ENCODE measurements at places on chromosomes 3 and 15.

DNA sequence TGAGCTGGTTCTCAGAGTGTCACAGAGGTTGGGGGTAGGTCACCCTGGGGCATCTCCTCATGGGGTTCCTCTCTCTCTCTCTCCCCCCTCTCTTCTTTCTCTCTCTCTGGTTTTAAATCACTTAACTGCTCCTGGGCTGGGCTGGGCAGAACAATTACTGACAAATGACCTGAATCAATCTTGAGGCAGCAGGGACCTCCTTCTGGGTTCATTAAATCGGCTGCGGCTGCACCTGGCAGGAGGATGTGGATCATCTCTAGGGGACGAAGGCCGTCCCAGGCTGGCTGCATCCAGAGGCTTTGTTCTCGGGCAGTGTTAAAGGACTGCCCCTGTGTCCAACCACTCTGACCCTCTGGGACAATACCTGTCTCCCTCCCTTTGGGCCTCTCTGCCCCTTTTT, 143.1 kb downstream of the TLE3 start:
- DNase-seq: no peak

DNA sequence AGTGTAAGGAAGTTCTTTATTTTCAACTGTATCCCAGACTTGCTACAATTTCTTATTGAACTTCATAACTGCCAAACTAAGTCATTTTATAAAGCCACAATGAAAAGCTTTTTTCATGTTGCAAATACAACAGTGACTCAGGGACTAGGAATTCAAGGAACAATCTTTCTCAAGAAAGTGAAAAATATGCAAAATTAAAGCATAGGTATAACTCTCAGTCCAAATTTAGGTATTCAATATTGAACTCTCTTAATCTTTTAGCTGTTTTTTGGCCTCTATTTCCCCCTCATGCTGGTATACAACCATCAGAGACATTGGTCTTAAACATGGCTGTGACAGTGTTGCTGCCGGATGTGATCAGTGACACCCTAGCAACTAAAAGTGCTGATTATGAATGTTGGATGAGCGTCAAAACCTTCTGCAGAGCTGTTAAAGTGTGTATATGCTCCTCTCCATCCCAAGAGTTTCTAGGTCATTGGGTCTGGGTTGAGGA, 476.9 kb downstream of the ZNF385D start:
- DNase-seq: no peak

- no peak for DNase-seq
Measured at GRCh38 chr15:57329582-57330367, 46.5 kb upstream of the CGNL1 start.

DNA sequence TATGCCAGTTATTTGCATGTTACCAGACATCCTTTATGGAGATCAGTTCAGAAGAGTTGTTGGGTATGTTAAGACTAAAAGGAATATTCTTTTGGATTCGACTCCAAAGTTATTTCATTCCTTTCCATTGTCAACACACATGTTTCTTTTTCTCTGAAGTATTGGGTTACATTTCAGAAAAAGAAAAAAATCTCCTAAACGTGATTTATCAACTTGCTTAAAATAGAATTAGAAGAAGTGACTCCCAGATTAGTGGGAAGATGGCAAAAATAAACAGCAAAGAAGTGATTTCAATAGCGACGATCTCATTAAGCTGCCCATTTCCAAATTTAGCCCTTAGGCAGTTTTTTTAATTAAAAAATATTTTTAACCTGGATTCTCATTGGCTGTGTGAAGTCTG, 85.4 kb downstream of the TIGIT start:
- DNase-seq: no peak

- no peak for DNase-seq
Measured at GRCh38 chr15:52795464-52796227, 5.5 kb upstream of the ONECUT1 start.

DNA sequence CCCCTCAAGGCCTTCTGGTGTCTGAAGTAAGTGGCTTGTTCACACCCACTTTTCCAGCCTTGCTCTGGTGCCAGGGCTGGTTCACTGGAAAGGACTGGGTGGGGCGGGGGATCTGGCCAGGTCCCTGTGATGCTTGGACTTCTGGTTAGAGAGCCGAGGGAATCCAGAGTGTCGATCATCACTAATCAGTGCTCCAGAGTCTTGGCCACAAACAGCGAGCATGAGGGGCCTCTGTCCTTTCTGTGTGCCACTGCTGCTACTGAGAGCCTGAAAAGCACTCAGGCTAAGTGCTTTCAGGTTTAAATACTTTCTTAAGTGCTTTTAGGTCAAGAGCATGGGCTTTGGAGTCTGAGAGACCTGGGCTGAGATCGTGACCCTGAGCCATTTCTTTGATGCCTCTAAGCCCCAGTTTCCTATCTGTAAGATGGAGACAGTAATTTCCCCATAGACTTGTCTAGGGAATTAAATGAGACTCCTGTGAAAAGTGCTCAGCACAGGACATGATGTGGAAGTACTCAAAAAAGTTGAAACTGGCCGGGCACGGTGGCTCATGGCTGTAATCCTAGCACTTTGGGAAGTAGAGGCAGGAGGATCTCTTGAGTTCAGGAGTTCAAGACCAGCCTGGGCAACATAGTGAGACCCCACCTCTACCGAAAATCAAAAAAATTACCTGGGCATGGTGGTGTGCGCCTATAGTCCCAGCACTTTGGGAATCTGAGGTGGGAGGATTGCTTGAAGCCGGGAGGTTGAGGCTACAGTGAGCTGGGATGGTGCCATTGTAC, 53.8 kb upstream of the SEC22A start:
- no peak for DNase-seq

- DNase-seq: no peak
Measured at GRCh38 chr3:174220775-174221554, 638.2 kb upstream of the NAALADL2 start.

DNA sequence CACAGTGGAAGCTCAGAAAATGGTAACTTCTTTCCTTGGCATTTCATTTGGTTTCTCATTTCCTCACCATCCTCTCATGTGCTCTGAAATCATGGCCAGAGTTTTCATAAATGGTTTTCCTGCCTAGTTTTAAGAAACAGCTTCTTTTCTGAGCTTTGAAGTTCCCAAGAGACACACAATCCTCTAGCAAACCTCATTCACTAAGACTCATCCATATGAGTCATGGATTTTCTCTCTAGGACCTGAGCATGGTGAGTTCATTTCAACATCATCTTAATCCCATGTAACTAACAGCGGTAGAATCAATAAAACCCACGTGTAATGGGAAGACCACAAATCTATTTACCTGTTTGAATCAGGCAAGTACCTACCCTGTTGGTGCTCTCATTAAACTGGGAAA, 274.5 kb upstream of the LRTM1 start:
- DNase-seq: no peak

DNA sequence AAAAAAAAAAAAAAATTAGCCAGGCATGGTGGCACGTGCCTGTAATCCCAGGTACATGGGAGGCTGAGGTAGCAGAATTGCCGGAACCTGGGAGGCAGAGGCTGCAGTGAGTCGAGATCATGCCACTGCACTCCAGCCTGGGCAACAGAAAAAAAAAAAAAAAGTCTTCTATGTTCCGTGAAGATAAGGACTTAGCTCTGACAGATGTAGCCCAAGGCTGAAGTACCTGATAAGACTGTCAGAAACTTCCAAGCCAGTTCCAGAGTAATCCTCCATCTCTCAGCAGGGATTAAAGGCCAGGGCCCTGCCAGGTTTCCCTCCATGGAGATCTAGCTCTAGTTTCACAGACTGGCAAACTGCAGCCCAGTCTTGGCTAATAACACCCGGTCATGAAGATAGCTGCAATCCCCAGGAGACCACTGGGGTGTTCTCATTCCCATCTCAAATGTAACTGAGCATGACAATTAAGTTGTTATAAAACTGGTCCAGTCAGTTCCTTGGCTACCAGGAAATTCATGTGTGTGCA, 8.5 kb downstream of the CDCP1 start:
- DNase-seq: no peak

GRCh38 chr3:138023754-138024153, 13.8 kb downstream of the CLDN18 start:
- no peak for DNase-seq

DNA sequence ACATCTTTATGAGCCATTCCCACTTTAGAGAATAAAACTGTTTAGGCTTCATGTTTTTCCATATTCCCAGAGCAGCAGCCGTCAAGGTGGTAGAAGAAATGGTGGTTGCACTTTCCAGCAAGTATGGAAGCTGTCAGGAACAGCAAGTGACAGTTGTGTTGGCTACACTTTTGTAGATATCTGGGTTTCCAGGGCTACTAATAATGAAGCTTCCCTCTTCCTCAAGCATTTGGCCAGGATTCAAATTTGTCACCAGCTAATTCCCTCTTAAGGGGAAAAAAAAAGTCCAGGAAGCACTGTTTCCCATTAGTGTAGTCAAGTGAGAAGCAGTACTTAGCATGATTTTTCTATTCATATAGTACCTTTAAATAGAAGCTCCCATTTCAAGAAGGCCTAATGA, 252.8 kb downstream of the IGSF11 start:
- no peak for DNase-seq

GRCh38 chr3:133863911-133864310, 31.8 kb downstream of the RAB6B start:
- no peak for DNase-seq

GRCh38 chr3:176928582-176928931, 268.7 kb downstream of the TBL1XR1 start:
- DNase-seq: no peak

DNA sequence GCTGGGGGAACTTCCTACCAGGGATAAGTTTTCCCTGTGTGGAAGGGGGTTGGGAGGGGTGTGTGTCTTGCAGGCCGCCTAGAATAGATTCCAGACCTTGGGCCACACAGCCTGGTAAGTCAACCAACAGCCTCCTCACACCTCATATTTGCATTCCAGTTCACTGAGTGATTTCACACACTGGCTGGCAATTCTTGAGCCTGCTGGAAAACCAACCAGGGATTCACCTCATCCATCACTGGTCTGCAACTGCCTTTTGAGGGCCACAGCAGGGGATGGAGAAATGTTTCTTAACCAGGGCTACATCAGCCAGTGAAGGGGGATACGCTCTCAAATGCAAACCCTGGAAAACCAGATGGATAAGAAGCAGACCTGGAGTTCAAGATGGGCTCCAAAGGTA, 2.0 kb downstream of the FSTL1 start:
- DNase-seq: no peak

DNA sequence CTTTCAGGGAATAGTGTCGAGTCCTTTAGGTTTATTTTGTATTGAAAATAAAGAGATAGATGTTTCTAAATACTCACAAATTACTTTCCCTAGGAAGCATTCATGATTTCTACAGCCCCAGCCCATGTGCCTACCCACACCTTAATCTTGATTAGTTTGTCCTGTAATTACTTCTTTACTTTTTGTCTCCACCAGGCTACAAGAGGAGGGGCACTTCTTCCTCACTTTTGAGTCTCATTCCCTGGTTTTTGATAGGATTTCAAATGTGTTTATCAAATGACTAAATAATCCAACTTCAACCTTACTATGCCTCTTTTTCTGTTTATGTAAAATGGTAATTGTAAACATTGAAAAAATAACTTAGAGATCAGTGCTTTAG, 1.8 kb downstream of the PXK start:
- no peak for DNase-seq

GRCh38 chr15:48571510-48571909, 74.0 kb downstream of the FBN1 start:
- DNase-seq: no peak

GRCh38 chr3:90092994-90093393, 985.6 kb downstream of the EPHA3 start:
- no peak for DNase-seq

- no peak for DNase-seq
Measured at GRCh38 chr3:175207361-175207760, 348.2 kb downstream of the NAALADL2 start.

DNA sequence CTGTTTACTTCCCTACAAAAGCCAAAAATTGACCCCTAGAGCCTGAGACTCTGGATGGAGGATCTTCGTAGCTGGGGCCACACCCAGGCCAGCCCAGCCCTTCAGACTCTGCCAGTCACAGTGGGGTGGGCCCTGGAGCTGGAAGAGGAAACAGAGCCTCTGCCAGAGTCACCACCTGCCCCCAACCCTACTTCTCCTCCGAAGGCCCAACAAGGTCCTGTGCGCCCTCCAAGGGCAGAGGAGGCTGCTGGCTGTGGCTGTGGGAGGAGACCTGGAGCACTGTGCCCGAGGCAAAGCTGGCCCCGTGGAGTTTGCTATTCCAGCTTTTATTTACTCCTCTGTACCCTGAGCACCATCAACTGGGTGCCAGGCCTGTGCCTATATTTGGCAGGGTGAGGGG, 19.0 kb downstream of the CISH start:
- DNase-seq: no peak

DNA sequence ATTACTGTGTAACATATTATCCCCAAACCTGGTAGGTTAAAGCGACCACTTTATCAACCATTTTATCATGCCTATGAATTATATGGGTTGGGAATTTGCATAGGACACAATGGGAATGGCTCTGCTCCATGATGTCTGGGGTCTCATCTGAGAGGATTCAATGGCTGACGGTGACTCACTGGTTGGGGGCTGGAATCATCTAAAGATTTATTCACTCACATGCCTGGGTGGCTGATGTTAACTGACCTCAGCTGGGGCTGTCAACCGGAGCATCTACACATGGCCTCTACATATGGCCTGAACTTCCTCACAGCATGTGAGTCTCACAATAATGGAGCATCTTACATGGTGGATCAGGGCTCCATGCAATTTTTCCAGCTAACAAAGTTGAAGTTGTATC, 313.1 kb upstream of the PPP2R3A start:
- no peak for DNase-seq

- peak; percentile 64 for DNase-seq
Measured at GRCh38 chr15:31325595-31326155, 960 bp upstream of the KLF13 start.

DNA sequence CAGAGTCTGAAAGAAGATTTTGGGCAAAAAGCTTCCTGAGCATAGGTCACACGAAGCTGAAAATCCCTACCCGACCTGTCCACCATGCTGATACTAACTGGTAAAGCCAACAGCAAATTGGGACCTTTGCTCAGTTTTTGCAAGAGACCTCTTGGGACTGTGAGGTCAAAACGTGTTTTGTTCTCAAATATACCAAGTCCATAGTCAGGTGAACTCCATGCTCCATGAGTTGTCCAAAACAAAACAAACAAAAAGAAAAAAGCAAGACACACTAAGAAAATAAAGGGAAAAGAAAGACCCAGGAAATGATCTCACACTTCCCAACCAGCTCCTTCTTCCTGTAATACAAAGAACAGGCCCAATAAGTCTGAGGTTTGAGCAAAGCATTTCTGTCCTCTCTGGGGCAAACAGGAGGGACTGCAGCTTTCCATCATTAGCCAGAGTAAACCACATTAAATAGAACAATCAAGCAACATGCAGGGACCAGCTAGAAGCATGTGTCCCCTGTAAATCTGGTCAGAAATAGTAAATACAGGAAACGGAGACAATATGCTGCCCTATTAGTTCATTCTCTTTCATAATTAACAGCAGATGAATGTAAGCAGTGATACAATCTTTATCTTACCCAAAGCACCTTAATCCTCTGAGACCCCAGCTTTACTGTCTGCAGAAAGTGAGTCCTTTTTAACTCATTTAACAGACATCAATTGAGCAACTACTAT, 125.0 kb upstream of the LIPC start:
- no peak for DNase-seq

- no peak for DNase-seq
Measured at GRCh38 chr3:139893267-139893962, 41.6 kb upstream of the CLSTN2 start.

- no peak for DNase-seq
Measured at GRCh38 chr3:42739401-42740158, 33.5 kb downstream of the CCDC13 start.

GRCh38 chr15:73518876-73519733, 76.1 kb downstream of the REC114 start:
- DNase-seq: no peak

Measured in stimulated activated CD8-positive, alpha-beta memory T cell treated with anti-CD3 and anti-CD28 coated beads, Interleukin-7, amount 100 ng/mL, for 4 hours (primary cell).